Stimulated activated CD8-positive, alpha-beta memory T cell treated with anti-CD3 and anti-CD28 coated beads, Interleukin-4, amount 100 ng/mL, for 4 hours (primary cell): ENCODE measurements at places on chromosomes 4 and X.

DNA sequence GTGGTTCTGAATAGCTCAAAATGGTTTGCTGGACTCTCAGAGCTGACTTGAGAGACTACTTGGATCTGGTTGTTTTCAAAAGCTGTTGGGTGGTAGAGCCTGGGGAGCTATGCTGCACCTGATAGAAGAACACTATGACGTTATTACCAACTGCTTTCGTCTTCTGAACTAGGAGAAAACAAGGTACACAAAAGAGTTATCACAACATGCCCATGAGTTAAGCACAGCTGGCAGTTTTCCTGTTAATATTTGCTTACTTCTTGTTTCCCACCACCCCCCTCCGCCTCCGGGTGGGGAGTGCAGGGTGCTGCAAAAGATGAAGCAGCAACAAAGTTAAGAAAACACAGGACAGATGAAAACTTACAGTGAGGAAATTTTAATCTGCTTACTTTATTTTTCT, 69.1 kb downstream of the RASL11B start:
- DNase-seq = no peak

DNA sequence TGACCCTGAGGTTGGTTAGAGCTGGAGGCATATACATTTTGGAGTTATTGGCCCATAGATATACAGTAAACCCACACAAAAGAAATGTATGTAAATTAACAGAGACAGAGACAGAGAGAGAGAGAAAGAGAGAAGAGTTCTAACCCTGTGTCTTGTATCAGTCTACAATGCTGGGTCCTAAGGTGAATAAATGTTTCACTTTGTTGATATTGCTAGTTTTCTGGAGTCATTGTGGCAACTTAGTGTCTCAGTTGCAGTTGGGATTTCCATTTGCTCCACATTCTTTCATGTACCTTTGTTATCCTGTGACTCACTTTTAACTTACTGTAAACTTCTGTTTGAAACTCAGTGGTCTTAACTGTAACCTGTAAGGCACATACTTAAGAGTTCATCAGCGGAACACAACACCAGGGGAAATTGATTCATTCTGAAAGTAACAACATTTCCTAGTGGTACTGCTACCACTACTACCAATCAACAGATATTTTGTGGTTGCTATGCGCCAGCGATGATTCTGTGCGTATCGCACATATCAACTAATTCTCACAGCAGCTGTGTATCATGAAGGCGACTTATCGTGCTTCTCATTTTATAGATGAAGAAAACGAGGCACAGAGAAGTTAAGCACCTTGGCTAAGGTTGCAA, 38.5 kb upstream of the ETDA start:
- no peak for DNase-seq

DNA sequence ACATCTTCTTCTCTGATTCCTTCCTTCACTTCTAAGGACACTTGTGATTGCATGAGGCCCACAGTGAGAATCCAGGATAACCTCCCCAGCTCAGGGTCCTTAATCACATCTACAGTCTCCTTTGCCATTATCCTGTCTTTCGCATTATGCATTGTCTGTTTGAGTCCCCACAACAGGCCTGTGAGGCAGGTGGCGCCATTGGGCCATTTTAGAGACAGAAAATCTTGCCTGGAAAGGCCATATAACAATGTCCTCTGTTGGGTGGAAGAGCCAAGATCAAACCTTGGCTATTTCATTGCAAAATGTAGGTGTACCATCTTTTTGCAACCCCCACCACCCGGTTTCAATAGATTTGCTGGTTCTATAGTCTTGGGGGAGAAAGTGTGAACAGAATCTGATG, 11.8 kb upstream of the DCUN1D4 start:
- peak; percentile 47 for DNase-seq

DNA sequence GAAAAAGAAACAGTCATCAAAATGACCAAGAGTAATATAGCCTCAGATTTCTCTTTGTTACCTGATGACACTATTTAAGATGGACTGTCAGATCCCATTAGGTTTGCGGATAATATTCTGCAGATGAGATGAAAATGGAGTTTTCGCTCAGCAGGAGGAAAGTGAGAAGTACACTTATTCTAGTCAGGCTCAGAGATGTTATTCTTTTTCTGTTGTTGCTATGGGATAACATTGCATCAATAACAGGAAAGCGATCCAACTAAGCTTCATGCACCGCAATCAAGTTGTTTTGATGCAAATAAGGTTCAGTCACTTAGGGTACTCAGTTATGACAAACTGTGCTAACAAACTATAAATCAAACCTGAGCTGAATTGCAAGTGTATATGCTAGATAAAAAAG, 415.0 kb downstream of the CCSER1 start:
- DNase-seq = no peak

DNA sequence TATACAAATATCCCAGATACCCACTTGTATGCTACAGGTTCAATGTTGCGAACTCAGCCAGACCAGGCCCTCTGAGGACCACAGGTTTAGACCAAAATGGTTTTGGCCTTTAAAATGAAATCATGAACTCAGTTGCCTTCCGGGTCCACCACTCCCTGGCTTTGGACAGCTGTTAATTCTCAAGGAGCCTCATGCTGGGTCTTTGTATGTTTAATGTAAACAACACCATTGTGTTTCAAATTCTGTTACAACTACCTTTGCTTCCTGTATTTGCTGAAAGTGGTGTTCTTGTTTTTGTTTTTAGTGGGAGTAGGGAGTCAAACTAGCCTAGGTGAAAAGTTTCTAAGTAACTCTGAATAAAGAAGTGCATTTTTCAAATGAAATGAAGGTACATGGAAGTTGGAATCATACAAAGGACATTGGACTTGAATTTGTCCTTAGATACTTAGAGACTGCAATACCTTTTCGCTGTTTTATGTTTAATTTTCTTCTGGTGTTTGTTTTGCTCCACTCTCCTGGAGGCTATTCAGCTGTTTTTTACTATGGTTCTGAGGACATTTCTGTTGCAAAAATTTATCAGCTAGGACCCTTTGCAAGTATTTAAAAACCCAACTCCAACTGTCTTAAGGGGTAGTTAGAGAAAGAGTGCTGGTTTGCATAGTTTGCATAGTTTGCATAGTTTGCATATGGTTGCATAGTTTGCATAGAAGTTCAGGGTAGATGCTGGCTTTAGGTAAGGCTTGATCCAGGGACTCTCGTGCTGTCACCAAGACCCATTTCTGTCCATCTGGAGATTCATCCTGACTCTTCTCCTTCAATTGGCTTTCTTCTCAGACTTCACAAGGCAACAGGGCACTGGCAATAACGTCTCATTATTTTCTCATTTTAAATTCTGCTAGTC, 70.1 kb downstream of the MID1IP1 start:
- no peak for DNase-seq

GRCh38 chr4:152256996-152257395, 278.9 kb downstream of the FBXW7 start:
- DNase-seq = no peak

GRCh38 chr4:174654634-174655033, 132.3 kb upstream of the HPGD start:
- DNase-seq = no peak
